COR-L47 (cell line): ENCODE measurements at places on chromosomes 4 and X.

DNA sequence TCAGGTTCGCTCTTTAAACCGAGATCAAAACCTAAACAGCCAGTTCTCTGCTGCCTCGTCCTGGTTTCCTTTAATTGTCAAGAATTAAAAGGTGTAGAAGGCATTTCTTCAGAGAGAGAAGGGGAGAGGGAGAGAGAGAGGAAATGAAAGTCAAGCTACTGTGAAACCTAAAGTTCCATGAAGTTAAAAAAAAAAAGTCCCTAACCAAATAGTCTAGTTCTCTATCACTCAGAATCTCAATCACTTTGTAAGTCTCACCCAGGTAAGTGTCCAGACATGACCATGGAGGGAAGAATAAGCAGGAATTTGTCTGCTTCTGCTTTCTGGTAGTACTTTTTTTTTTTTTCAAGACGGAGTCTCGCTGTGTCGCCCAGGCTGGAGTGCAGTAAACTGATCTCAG, 18.8 kb upstream of the SMIM14 start:
- no peak for DNase-seq

- DNase-seq, result no peak
Measured at GRCh38 chrX:9943420-9943819, 23.7 kb upstream of the CLDN34 start.

- DNase-seq, result no peak
Measured at GRCh38 chrX:50769389-50770063, 44.5 kb downstream of the SHROOM4 start.

- no peak for DNase-seq
Measured at GRCh38 chrX:39753293-39753996, 344.3 kb downstream of the BCOR start.

GRCh38 chr4:16448241-16448840, 222.1 kb upstream of the TAPT1 start:
- DNase-seq, result no peak

DNA sequence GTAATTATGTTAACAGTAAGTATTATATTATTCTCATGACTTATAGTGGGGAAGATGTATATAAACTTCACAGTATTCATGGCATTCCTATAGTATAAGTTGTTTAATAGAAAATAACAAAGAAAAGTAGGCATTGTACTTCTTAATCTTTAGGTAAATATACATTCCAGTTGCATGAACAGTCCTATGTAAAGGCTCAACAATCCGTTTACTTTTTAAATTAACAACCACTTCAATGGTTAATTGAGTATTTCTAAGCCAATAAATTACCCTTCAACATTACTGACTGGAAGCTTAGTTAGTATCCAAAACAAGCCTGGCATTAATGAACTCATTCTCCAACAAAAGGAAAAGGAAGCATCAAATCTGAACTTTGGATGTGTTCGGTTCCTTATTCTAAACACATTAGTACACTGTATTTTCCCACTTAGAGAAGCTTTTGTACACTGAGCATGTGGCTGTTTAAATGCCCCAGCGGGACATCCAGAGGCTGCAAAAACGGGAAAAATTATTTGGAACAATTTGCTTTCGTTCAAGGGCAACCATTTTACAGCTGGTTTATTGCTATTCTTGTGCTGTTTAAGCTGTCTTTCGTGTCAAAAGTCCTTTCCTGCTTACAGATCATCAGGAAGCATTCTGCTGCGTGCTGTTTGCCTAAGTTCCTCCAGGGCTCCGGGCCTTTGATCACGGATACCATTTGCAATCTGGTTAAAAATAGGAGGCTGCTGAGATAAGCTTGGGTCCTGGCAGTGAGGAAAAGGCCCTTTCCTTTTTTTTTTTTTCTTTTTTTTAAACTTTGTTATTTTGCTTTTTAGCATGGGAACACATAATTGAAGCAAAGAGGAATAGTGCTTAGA, 460.3 kb downstream of the SPRY1 start:
- no peak for DNase-seq

- DNase-seq, result no peak
Measured at GRCh38 chr4:55346851-55347255, 811 bp downstream of the SRD5A3 start.

DNA sequence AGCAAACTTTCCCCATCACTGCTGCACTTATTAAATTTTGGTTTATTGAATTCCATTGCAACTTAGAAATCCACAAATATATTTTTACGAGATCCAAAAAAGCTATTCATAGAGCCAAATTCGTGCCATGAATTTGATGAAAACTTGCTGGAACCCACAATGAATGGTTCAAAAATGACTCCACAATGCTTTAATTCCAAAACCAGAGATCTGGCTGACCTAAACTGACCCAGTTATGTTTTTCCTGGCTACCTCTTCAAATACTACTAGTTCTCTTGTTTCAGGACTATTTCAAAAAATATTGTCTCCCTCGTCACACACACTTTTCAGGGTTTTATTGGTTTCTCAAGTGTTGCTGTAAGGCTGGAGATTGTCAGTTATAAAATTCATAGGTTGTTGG, 474.8 kb downstream of the PDGFC start:
- no peak for DNase-seq

DNA sequence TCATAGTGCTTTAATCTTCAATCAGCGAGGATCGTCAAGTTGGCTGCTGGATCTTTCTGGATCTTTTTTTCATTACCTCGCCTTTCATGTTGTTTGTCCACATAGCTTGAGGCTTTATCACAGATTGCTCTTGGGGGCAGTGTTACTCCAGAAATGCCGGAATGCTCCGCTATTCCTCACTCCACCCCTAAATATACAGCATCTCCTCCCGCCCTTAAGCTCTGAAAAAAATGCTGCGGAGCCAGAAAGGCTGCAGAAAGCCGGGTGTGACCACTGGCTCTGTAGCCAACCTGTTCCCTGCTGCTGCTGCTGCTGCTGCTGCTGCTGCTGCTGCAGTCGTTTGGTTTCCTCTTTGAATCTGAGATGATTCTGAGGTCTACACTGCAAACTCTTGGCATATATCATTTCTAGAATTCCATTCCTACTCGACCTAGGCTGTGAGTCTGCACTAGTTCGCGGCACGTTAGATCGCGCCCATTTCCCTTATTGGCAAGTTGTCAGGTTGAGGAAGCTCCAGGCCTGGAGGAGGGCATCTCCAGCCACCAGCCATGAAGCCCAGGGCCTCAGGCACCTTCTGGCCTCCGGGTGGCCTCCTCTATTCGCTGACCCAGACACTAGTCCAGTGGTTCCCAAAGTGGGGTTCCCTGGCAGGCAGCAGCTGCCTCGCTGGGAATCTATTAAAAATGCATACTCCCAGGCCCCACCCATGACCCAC, 34.2 kb downstream of the WDR13 start:
- DNase-seq, result peak; percentile 81

DNA sequence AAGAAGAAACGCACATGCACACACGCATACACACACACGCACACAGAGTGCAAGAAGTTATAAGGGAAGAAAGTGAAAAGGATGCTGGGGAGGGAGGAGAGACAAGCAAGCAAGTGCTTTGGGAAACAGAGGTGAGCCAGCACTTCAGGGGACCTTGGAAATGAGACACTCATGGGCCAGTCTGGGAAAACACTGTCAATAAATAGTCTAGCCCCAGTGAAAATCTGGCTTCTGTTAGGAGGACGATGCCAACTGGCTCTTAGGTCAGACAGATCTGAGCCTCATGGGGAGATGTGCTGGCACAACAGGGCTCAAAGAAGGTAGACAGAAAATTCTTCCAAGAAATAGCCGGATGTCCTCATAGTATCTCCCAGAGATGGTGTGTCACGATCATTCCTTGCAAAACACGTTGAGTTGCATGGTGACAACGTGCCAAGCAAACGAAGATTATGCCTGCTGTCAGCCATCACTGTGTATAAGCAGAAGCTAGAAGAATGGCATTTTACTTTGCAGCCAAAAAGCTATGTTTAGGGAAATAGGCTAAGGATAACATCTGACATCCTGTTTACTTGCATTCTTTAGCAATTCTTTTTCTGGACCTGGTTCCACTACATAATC, 557 bp upstream of the ARHGEF6 start:
- no peak for DNase-seq

DNA sequence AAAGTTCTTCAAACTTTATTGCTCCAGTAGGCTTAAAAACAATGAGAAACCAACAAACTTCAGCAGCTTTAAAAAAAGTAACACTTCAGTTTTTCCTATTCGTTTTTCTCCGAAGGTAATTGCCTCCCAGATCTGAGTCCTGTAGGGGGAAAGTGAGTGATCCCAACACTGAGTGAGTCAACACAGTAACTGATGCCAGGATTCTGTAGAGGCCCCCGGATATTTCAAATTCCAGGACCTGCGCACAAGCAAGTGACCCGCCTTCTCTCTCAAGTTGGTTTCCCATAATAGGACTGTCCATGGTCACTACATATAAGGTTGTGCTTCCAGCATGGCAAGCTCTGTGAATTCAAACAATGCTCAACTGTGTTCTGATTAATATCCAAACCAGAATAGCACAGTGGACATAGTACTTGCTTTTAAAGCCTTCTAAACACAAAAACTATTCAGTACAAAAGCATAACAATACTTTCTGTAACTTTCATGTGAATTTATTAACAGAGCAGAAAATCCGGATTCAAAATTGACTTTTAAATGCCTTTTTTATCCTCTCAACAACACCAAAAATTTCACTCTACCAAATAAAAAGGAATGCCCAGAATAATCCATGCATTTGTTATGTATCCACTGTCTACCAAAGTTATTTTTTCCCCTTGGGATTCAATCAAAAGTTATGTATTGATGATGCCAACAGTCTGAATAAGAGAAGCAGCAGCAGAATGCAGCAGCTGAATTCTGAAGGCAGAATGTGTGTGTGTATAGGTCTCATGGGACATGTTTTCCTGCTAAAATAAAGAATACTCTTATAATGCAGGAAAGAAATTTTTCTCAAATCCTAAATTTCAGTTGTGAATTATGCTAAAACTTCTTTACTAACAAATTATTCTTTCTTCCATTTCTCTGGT, at the start of gene DMD:
TSS of gene DMD (minus strand) at position 194 of the 905 bp plus-strand sequence. CDS start 237 bp downstream, outside the sequence.
- DNase-seq, result no peak

DNA sequence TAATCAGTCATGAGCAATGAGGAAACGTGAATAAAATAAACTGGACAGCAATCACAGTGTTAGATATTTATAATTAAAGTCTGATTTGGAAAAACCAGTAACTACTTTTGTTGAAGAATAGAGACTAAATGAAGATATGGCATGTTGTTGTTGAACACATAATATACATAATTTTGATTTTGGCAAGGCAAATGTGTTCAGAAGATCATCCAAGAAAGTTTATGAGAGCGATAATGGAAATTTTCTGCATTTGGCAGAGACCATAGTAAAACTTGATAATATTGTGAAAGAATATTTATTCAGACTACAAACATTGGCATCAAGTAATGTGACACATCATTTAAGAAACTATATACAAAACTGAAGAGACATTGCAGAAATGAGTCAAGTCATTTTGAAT, 620.7 kb downstream of the TMA16 start:
- DNase-seq, result no peak

DNA sequence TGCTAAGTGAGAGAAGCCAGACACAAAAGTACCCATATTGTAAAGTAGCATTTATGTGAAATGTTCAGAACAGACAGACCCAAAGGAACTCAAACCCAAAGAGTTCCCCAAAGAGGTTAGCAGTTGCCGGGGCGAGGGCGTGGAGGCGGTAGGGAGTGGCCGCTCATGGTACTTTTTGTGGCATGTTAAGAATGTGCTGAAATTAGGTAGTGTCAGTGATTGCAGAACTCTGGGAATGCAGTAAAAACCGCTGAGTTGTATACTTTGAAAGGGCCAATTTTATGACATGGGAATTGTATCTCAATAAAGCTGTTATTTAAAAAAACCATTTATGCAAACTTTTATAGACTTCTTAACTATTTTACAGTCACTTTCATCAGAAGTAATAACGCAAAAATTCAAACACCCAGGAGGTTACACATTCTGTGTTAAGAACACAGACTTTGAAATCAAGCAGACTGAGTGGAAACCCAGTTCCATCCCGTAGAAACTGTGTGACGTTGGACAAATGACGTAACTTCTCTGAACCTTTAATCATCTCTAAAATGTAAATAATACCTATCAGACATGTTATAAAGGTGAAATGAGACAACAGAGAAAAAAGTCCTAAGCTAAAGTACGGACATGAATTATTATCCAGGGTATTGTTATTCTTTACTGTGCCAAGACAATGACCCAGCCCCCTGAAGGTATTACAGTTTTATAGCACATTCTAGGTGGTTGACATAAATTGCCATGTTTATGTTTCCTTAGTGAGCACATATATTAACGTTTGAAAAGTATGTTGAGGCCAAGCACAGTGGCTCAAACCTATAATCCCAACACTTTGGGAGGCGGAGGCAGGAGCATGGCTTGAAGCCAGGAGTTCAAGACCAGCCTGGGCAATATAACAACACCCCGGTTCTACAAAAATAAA, 19.7 kb downstream of the ZFP42 start:
- no peak for DNase-seq

- DNase-seq, result peak; percentile 89
Measured at GRCh38 chrX:153971450-153972367, at the start of gene HCFC1. HCFC1 (minus strand) TSS chrX:153971818; CDS start chrX:153970840, 978 bp downstream.

DNA sequence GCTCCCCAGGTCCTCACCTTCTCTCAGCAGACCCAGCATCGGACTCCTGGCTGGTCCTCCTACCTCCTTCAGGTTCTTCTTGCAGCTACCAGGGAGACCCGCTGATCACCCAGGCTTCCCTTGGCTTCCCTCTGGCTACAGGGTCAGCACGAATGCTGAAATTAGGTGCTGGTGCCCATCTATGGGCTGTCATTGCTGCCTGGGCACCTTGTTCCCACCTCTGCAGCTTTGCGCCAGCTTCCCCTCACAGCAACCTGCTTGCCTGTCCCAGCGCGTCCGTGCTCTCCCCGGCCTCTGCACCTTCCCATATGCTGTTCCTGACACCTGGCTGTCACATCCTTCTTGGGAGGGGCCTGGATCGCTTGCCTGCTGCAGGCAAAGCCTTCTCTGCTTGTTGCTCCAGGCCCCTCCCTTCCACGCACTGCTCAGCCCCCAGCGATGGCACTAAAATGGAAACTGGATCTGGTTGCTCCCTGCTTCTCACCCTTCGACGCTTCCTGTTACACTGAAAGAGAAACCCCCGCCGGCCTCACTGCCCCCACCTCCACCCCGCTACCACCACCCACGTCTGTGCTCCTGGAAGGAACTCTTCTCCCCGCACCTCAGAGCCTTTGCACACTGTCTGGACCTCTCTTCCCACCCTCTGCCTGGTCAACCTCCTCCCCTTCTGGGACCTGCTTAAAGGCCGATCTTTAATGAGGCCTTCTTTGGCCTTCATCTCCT, 22.2 kb downstream of the C4orf50 start:
- DNase-seq, result no peak

GRCh38 chrX:108468486-108468885, 28.8 kb downstream of the COL4A5 start:
- DNase-seq, result no peak

DNA sequence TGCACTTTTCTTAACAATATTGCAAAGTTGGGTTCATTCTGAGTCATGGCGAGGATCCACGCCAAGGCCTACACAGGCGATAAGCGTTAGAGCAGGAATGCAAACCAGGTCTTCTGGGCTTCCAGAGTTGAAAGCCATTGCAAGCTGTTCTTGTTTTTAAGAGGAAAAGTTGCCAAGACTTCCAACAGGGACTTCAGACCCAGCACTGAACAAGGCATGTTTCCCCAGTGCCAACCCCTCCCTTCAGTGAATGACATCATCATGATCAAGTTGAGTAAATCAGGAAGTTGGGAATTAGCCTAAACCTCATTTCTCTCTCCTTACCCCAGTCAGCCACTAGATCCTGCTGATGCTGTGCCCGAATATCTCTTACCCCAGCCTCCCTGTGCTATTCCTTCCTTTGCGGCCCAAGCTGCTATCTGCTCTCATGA, 355.1 kb downstream of the HS3ST1 start:
- DNase-seq, result no peak
